ENCODE measurements at places on chromosomes 16 and 17.

DNA sequence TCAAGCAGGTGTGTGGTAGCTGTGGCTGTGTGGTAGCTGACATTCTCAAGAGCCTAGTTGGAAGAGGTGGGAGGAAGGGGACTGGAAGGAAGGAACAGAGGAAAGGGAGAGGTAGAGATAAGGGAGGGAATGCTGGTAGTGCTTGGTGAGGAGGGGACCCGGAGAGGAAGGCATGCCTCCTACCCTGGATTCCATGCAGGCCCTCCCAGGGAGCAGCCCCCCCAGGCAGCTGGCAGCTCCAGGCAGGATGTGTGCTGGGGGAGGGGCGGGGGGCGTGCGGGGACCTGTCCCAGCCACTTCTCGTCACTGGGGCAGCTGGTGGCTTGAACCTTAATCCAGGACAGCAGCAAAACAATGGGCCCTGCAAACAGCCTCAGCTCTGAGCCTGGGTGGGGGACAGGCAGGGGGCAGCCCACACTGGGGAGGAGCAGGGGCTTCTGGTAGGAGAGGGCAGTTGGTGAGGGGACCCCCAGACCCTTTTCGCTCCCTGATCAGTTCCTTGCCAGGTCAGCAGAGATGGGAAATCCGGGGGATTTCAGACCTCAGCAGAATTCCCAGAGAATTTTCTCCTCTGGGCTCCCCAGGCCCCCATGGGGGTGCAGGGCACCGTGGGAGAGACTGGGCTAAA, 27.1 kb downstream of the ARHGAP23 start:
- no peak for DNase-seq

DNA sequence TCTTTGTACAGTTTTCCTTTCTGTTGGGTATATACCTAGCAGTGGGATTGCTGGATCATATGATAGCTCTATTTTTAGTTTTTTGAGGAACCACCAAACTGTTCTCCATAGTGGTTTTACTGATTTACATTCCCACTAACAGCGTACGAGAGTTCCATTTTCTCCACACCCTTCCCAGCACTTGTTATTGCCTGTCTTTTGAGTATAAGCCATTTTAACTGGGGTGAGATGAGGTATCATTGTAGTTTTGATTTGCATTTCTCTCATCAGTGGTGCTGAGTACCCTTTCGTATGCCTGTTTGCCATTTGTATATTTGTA, 887 bp upstream of the EVI2B start:
- DNase-seq = no peak

GRCh38 chr16:14500791-14501190, 129.3 kb downstream of the PARN start:
- no peak for DNase-seq

GRCh38 chr17:32152130-32152529, 9.8 kb downstream of the RHOT1 start:
- DNase-seq = peak; percentile 44

GRCh38 chr16:69384974-69385373, 833 bp downstream of the TERF2 start:
- no peak for DNase-seq

GRCh38 chr16:79409978-79410377, 190.6 kb downstream of the MAF start:
- DNase-seq = no peak

- no peak for DNase-seq
Measured at GRCh38 chr17:78734793-78735641, 47.1 kb downstream of the CYTH1 start.

DNA sequence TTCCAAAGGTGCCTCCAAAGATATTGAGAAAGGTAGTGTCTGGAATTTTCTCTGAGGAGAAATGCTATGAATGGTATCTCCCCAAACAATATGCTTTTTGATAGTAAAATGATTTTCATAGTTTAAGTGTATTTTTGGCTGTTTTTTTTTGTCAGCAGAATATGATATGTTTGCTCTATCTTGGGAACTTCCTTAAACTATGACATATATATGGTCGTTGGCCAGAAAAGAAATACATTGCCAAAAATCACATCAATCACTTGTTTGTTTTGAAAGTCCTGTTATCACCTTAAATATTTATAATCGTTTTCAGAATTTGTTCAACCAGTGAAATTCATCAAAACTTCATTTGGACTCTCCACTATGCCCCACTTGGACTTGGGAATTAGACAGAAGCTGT, 816.9 kb downstream of the CDH11 start:
- DNase-seq = no peak

DNA sequence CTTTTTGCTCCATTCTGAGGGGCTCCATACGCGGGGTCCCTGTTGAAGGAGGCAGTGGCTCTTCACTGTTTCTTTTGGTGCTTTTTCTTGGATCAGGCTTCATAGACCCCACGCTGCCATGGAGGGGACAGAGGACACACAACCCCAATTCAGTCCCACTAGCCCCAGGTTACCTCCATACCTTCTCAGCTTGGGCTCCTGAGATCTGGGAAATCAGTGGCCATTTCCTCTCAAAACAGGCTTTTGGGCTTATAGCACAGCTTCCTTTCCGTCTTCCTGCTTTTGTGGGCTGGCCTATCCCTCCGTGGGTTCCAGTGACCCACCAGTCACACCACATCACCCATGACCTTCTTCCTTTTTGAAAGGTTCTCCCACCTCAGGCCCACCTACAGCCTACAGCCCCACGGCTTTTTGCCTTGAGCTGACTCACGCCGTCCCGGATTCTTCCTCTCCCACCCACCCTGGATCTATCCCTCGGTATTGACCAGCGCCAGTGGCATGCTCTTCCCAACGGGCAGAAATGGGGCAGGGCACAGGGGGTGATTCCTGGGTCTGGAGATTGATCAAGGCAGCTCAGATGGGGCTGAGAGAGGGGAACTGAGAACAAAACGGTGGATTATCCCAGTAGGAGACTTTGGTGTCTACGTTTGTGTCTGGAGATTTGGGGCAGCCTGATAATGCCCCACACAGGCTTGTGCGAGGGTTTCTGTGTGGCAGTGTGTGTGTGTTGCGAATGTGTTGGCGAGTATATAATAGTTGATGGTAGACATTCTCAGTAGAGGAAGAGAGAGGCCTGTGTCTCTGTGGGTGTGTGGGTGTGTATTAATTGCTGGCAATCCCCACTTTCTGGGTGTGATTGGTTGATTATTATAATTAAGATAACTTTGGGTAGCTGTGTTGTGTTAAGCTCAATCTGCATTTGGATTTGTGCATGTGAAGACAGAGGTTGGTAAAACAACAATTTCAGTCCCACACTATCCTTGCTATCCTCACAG, 3.8 kb downstream of the TBX21 start:
- DNase-seq = no peak

DNA sequence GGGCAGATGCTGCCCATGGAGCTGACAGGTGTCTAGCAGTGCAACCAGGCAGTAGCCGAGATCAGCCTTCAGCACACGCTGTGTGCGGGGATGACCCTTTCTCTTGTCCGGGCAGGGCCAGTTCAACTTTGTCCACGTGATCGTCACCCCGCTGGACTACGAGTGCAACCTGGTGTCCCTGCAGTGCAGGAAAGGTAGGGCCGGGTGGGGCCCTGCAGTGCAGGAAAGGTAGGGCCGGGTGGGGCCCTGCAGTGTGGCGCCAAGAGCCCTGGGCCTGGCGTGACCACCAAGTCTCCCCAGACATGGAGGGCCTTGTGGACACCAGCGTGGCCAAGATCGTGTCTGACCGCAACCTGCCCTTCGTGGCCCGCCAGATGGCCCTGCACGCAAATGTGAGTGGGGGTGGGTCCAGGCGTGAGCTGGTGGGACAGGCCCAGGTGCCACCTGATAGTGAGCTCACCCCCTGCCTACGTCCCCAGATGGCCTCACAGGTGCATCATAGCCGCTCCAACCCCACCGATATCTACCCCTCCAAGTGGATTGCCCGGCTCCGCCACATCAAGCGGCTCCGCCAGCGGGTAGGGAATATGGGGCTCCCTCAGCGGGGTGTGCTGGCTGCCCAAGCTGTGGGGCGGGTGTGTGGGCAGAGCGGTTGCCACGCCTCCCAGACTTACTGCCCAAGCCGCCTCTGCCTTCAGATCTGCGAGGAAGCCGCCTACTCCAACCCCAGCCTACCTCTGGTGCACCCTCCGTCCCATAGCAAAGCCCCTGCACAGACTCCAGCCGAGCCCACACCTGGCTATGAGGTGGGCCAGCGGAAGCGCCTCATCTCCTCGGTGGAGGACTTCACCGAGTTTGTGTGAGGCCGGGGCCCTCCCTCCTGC, 40.2 kb downstream of the TSC2 start:
- no peak for DNase-seq

DNA sequence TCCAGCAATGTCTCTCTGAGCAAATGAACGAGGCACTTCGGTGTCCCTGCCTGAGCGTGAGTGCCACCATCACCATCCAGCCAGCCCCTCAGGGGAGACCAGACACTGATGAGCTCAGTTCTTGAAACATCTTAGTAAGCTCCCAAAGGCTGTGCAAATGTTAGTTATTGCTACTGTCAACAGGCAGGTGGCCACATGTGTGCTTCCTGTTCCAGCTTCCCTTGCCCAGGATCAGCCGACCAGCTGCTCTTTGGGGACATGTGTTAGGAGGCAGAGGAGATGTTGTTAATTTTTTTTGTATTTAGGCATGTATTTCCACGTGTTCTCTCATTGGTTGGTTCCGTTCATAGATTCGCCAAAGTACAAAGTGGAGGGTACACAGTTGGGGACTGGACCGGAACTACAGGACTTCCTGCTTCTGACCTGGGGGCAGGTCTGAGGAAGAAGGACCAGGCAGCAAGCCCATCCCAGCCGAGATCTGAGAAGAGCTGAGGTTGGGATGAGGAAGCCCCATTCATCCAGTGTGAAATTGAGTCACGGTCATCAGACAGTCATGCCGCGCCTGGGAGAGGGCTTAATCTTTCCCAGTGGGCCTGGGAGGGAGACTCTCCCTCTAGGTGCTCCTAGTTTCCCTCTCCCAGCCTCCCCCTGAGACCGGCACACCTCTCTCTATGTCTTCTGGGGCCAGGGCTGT, 3.8 kb downstream of the TTYH2 start:
- no peak for DNase-seq

Measured in GF-D8 (cell line).